ENCODE measurements at places on chromosomes 2 and 18.

DNA sequence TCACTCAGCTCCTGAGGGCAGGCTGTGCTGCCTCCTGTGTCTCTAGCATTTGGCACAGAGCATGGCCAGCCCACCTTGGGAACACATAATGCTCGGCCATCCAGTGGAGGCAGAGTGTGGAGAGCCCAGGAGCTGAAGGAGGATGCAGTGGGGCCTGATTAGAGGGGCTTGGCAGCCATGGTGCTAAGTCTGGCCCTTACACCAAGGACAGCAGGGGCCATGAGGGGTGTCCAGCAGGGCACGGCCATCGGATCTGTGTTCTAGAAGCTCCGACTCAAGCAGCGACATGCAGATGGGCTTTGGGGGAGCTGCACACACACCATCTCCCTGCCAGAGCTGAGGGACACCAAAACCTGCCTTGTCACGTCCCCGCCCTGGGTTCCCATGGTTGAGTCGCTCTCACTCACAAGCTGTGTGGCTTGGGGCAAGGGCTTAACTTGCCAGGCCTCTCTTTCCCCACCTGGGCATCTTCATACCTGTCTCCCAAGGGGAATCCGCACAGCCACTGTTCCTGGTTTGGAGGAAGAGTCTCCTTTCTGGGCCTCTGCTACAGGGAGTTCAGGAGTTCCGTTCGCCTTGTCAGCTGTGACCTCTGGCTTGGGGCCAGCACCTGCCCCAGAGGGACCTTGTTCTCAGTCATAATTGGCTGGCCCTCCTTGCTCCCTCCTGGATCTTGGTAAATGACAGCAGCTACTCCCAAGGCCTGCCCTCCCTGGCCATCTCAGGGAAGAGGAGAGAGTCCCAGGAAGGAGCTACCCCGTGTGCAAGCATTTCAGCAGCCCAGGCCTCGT is 1.3 kb upstream of the TOGARAM2 start:
- no peak for DNase-seq

DNA sequence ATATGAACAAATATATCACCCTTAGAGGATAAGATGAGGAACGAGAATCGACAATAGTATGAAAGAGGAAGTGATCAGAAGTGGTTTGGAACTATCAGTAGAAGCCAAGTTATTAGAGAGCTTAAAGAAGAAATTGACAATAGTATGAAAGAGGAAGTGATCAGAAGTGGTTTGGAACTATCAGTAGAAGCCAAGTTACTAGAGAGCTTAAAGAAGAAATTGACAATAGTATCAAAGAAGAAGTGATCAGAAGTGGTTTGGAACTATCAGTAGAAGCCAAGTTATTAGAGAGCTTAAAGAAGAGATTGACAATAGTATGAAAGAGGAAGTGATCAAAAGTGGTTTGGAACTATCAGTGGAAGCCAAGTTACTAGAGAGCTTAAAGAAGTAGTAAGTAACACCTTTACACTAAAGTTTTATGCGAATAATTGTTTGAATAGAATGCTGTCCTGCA is 175.5 kb downstream of the ZNF407 start:
- no peak for DNase-seq

DNA sequence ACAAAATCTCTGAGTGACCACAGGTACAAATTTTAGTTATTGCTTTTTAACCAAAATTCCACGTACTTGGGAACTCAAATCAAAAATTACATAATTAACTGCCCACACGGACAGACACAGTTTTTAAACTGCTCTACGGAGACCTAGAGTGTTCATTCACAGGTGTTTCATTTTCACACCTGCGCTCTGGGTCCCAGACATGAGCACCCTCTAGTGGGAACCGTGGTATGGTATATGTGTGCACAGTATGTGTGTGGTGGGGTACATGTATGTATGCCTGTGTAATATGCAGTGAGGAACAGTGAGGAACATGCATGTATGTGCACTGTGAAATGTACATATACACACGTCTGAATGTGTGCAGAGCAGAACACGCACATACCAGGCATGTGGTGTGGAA is 65.0 kb downstream of the PPP4R1 start:
- DNase-seq = no peak

GRCh38 chr18:24395049-24395795 is 2.4 kb downstream of the OSBPL1A start:
- no peak for DNase-seq

DNA sequence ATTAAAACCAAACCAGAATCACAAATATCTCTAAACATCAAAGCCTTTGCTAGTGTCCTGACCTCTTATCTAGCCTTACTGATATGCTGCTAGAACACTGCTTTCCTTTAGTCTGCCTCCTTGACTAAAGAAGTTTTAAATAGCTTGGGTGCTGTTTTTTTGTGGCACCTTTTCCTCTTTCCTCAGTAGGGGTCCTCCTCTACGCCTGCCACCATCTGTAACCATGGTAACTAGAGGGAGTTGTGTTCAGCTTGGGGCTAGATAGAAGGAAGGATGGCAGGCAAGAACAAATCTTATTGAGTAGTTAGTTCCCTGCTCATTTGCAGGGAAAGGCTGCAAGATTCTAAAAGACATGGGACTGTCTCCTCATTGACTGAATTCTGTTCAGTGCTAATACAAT is 86.0 kb downstream of the TAF4B start:
- DNase-seq = no peak

DNA sequence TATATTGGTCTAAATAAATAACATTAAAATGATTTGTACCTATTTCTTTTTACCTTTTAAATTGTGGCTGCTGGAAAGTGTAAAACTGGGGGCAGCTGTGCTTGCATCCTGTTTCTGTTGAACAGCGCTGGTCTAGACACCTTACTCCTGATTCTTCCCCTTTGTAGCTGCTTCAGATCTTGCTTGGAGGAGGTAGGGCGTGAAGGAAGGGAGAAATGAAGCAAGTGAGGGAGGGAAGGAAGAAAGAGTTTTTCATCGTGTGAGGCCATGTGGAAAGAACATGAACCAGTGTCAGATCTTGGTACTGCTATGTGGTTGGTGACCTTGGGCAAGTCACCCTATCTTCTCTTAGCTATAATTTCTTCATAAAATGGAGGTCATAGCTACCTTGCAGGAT is 89.0 kb upstream of the SEC11C start:
- no peak for DNase-seq

DNA sequence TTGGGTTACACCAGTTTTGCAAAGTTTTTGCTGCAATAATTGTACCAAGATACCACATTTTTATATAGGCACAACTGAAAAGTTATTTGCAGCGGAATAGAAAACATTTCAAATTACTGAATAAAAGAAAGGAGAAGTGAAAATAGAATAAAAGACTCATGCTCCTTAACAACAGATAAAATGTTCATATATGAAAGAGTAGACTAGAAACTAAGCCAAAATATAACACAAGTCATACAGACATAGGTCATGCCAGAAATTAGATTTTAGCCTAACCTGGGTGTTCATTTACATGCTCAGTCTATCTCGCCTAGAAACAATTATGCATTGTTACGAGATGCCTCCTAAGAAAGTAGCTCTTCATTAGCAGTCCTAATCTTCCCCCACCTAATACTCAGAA is 16.4 kb upstream of the MAP3K20 start:
- DNase-seq = no peak

- DNase-seq = no peak
These were observed 247.4 kb downstream of the FBXO15 start for GRCh38 chr18:73900106-73900835.

GRCh38 chr2:240258685-240259084 is 118.2 kb upstream of the OTOS start:
- DNase-seq = no peak

DNA sequence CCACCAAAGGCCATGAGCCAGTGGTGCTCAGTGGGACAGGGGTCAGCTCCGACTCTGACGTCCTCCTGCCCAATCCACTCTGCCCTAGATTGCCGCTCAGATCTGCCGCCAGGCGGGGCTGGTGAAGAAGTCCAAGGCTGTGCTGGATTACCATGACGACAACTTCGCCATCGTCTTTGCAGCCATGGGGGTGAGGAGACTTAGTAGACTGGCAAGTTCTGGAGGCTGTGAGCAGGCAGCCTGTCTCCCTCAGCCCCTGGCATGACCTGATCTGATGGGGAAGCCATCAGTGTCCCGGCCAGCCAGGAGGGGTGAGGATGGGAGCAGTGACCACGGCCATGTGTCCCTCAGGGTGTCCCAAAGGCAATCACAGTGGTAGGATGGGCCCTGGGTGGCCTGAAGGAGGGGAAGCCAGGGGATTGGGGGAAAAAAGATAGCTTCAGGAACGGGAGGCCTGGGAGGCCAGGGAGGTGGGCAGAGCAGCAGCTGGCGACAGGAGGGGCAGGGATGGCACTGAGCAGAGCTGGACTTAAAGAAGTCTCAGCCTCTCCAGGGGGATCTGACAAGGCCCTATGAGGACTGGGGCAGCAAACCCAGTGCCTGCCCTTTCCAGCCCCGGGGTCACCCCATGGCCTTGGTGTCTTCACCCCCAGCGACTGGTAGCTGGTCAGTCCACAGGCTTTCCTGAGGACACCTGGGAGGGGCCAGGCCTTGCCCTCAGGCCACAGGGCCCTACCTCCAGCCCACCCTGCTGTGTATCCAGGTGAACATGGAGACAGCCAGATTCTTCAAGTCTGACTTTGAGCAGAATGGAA is 17.4 kb upstream of the ANKRD53 start:
- DNase-seq = no peak

DNA sequence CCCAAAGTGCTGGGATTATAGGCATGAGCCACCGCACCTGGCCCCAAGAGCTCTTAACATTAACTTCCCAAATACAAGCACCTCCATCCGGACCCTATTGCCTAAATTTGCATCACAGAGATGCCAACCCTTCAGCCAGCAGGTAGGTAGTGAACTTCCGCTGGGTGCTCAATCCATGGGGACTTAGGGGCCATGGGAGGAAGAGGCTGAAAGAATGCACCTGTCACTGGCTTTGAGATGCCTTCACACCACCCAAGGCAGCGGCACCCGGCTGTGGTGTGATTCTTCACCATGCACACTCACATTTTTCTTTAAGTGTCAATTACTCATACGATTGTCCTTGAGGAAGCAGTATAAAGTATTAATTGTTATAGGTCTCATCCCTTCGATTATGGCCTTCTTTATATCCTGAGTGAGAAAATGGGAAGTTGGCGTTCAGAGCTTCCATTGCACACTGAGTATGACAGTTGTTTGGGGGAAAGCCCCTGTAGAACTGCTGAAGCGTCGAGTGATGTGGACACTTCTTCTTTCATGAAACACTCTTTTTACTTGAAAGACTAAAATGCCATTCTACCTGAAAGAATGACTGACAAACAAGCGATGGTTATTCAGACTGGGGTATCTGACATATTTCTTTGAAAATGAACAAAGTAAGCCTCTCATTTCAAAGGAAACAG is 51.8 kb upstream of the BIN1 start:
- DNase-seq = no peak

- no peak for DNase-seq
These were observed 31.7 kb upstream of the TTC32 start for GRCh38 chr2:19933351-19933981.

DNA sequence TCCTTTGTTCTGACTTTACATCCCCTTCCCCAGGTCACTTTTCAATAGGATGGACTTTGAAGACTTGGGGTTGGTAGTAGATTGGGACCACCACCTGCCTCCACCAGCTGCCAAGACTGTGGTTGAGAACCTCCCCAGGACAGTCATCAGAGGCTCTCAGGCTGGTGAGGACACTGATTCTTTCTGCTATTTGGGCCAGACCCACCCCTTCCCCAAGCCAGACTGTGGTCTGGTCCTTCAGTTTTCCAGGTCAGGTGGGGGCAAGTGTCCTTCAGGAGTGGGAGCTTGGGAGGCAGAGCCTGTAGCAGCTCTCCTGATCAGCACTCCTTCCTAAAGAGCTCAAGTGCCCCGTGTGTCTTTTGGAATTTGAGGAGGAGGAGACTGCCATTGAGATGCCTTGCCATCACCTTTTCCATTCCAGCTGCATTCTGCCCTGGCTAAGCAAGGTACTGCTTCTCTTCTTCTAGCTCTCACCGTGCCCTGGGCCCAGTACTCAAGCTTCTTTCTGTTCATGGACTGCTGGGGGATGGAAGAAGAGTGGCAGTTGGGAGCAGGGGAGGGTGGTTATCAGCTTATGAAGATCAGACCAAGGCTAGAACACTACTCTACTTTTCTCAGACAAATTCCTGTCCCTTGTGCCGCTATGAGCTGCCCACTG is 1.1 kb downstream of the RNF181 start:
- no peak for DNase-seq

GRCh38 chr2:159489476-159489875 is 126.9 kb downstream of the BAZ2B start:
- DNase-seq = no peak

DNA sequence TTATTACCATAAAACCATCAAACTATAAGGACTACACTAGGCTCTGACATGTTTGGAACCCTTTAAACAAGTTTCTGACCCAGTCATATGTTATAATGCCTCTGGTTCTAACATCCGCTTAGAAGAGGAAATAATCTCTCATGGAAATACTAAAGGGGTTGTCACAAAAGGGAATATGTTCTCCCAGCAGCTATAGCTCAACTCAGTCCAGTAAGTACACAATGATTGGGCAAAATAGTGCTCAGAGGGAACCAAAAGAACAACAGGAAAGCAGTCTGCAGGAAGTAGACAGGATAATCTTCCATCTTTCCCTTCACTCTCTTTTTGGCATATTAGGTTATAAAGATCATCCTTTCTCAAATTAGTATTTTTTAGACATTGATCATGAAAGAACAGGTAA is 4.3 kb downstream of the SRBD1 start:
- no peak for DNase-seq

DNA sequence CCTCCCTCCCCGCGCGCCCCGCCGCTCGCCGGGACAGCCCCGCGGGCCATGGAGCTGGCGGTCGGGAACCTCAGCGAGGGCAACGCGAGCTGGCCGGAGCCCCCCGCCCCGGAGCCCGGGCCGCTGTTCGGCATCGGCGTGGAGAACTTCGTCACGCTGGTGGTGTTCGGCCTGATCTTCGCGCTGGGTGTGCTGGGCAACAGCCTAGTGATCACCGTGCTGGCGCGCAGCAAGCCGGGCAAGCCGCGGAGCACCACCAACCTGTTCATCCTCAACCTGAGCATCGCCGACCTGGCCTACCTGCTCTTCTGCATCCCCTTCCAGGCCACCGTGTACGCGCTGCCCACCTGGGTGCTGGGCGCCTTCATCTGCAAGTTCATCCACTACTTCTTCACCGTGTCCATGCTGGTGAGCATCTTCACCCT is 865 bp downstream of the GALR1 start:
- DNase-seq = no peak

GRCh38 chr18:73462092-73462491 is 594.3 kb upstream of the NETO1 start:
- no peak for DNase-seq

GRCh38 chr18:9354256-9354655 is 19.7 kb downstream of the TWSG1 start:
- no peak for DNase-seq

GRCh38 chr2:218345491-218346236 is 11.0 kb upstream of the CATIP start:
- DNase-seq = no peak

DNA sequence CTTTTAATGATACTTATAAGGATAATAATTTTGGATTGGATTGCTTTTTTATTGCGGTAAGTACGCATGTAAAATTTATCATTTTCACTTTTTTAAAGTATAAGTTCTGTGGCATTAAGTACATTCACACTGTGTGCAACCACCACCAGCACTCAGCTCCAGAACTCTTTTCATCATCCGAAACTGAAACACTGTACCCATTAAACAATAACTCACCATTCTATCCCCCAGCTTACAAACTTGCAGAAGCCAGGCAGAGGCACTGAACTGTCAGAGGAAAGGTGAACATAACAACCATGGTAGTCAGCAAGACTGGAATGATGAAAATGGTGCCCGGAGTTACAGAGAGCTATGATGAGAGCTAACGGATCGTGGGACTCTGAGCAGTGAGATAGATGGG is 465.9 kb downstream of the ADCYAP1 start:
- no peak for DNase-seq

GRCh38 chr2:84919885-84920580 is 14.6 kb downstream of the TMSB10 start:
- peak; percentile 64 for DNase-seq

GRCh38 chr2:102112271-102112670 is 30.3 kb upstream of the IL1R1 start:
- no peak for DNase-seq
